ENCODE measurements at places on chromosomes 3 and 15.
A peak's percentile ranks its signal among the peaks of the same experiment; 100 is the strongest.

- no peak for DNase-seq
Measured at GRCh38 chr15:52308446-52309153, 13.0 kb upstream of the MYO5C start.

DNA sequence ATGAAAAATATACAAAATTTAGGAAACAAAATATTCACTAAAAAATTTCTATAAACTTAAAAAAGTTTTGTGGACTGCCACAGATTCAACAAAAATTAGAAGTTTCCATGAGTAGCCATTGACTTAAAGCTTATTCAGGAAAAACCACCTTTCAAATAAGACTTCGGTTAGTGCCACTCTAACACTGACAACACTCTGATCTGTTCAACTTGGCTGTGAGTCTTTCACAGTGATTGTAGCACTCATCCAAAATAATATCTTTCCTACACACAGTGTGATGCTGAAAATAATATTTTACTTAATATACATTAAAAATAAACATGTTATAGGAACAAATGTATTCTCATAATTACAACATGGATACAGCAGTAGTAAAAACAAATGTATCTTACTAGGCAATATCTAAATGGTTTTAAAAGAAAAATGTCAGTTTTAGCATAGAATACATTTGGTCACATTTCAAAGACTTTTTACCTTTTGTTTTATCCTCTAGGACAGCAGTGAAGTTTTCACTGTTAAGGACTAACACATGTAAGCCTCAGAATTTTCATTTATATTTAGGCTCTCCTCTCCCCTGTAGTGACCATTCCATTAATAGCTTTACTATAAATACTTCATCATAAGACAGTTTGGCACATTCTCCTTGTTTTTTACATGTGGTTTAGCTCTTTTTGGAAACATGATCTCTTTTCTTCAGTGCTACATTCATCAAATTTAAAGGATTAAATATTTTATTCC lies at the start of gene ASB14:
ASB14 (minus strand) TSS at position 527 of the 738 bp plus-strand sequence. CDS start 652 bp downstream, outside the sequence.
- no peak for DNase-seq

- no peak for DNase-seq
Measured at GRCh38 chr15:66685638-66686150, 16.3 kb upstream of the SMAD6 start.

DNA sequence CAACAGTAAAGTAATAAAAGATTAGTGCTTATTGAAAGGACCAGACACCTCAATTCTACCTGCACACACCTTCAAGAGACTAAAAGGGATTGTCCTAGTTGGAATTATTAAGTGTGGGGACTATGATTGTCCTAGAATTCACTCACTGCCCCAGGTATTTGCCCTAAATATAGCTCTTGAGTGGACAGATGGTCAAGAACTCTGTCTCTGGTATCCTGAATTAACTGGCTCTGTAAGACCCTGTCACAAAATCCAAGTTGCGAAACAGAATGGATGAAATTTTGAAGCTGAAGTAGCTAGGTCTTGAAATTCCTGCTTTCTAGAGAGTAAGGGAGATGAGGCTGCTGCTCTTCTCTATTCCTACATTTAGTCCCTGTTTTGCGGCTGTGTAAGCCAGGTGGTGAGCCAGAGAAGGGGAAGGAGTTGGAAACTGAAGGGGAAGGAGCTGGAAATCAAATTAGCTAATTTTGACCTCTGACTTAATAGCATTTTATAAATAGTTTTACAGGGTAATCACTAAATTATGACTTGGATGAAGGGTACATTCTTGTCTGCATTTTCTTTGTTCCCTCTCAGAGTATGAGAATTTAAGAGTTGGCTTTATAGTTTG lies 34.5 kb downstream of the KBTBD12 start:
- DNase-seq = no peak

DNA sequence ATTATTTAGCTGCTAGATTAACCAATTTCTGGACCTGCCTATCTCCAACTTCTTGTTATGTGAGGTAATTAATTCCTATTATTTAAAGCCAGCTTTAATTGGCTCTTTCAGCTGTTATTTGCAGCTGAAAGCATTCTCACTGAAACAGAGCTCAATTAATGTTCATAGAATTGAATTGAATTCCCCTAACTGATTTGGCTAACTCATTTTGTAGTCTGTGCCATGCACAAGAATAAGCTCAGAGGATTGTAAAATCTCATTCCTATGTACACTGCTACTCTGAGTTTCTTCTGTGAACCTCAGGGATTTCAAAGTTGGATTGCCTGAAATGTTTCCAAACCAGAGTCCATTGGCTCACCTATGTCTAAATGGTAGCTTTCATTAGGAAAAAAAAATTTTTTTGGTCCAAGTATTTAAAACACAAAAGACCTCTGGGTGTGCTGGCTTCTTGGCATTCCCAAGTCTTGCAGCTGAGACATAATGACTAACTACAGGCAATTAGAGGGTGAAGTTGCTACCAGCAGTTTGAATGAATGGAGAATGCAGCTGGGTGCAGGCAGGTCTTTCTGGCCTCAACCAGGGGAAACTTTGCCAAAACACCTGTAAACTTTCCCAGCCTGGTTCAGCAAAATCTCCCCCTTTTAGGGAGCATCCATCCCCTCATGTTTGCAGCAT lies 134.3 kb downstream of the EDEM1 start:
- DNase-seq = no peak

DNA sequence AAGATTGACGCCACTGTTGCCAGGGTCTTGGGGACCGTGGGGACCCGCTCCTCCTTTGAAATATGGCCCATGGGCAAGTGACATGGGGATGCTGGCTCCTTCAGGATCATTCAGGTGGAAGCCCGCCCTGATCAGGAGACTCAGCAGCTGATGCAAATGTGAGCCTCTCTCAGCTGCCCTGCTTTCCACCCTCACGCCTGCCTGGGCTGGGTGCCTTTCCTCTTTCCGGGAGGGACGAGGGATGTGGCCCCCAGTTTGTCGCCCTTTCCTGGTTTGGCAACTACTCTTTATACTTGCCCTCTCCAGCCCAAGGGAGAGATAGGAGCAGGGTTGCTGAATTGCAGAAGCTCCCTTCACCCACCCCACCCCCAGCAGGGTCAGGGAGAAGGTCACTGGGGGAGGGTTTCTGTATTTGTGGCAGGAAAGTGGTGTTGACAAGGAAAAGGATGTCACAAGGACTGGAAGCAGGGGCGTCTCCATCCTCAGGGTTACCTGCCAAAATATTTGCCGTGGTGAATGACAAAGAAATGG lies 21.8 kb downstream of the DNASE1L3 start:
- no peak for DNase-seq

DNA sequence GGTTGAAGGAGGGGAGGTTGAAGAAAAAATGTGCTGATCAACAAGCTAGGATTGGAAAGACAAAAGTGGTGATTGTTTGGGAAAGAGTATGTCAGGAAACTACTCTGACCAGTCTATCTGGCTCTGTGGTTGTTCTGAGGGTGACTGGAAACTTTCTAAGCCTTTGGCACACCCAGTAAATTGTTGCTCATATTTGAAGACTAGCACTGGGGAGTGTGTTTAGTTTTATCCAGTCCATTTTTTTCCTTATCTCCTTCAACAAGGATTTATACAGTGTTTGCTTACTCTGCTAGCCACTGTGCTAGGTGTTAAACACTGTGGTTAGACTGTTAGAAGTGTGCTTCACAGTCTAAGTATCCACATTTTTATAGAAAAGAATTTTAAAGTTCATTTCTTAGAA lies 28.8 kb downstream of the PPM1L start:
- DNase-seq = no peak

DNA sequence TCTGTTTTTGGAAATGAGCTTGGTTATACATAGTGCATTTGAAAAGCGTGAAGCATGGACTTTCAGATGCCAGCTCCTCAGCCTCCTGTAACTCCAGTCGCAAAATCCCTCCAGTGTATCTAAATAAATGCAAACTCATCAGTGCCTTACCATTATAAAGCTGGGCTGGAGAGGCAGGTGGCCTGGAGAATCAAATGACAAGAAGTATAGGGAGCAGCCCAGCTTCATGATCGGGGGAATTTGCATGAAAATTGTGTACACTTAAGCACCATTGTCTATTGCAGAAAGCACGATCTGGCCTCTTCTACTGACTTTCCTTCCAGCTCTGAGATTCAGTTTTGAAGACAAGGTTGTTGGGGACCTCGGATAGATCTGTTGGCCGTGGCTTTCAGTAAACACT lies 71.7 kb downstream of the IGF1R start:
- DNase-seq = no peak

GRCh38 chr15:24976932-24977331 lies 22.1 kb downstream of the SNRPN start:
- no peak for DNase-seq

GRCh38 chr15:67033012-67033411 lies 32.4 kb upstream of the SMAD3 start:
- DNase-seq = peak; percentile 60

GRCh38 chr3:183239046-183239445 lies 14.0 kb upstream of the B3GNT5 start:
- no peak for DNase-seq

Measured in CD4-positive, alpha-beta T cell treated with Interleukin-6 for 4 hours (primary cell).